ENCODE measurements at places on chromosomes 7 and 10.

GRCh38 chr10:120584786-120585185 lies 127.8 kb downstream of the PLPP4 start:
- DNase-seq: no peak

GRCh38 chr10:11846542-11846941 lies 23.4 kb downstream of the PROSER2 start:
- no peak for DNase-seq

- no peak for DNase-seq
Observed at GRCh38 chr7:88363249-88363648, 56.6 kb upstream of the STEAP4 start.

DNA sequence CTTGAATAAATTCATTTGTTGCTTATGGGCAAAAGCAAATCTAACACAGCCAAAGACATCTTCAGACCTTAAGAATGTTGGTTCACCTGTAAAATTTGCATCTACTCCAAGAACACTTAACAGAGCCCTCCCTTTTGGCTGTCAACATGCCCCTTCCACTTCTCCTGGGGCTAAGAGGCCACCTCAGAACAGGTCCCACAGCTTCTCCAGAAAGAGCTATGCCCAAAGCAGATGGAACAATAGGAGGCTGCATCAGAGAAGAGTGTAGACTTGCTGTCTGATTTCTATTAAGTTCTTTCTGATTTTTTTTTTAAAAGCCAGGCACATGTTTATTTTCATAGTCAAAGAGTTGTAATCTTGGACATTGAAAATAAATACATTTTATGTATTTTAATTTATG lies 26.1 kb upstream of the TRIL start:
- no peak for DNase-seq

GRCh38 chr10:1121271-1121970 lies 65.2 kb downstream of the WDR37 start:
- no peak for DNase-seq

GRCh38 chr10:19628767-19629560 lies 187.3 kb upstream of the PLXDC2 start:
- no peak for DNase-seq

- no peak for DNase-seq
Observed at GRCh38 chr10:78348411-78349164, 314.9 kb downstream of the RPS24 start.

DNA sequence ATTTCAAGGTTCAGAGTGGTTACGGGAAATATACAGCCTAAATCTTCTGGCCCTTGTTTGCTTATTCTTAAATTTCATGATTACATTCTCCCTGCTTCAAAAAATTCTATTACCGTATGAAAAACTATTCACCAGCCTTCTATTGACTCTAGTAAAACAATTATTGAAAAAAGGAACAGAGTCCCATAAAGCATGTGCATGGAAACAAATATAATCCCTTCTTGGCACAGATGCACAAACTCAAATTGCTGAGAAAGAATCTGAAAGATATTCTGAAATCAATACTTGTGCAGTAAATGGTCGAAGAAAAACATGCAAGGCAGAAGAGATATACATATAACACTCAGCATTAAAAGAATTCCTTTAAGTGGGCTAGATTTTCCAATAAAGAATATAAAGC lies 83.6 kb downstream of the LRRN3 start:
- no peak for DNase-seq

- DNase-seq: no peak
Observed at GRCh38 chr10:119478111-119478802, 64.3 kb downstream of the RGS10 start.

DNA sequence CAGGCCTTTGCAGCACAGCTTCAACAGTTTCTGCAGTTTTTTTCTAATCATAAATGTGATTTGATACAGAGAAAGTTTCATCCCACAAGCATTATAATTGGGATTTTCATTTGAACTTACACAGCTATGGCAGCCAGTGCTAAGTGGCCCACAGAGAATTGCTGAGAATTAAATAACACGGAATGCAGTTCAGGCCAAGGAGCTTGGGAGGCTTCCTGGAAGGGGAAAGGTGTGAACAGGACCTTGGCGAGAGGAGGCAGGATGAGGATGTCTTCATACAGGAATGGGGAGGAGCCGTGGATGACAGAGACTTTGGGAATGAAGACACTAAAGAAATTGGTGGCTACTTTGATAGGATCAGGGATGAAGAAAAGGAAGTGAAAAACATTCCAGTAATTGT lies 95.3 kb downstream of the ZNF22 start:
- no peak for DNase-seq

DNA sequence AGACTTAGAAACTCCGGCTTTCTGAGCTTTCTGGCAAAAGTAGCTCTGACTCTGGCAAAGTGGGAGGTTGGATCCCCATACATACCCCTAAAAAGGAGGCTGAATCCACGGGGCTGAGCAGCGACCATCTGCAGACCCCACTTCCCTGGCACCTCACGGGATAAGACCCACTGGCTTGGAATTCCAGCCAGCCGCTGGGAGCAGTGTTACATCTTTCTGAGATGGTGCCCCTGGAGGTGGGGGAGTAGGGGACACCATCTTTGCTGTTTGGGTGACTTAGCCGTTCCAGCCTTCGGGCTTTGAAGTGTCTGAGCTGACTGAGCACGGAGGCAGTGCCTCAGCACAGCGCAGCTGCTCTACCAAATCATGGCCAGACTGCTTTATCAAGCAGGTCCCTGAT lies 45.0 kb upstream of the GRM3 start:
- DNase-seq: no peak

DNA sequence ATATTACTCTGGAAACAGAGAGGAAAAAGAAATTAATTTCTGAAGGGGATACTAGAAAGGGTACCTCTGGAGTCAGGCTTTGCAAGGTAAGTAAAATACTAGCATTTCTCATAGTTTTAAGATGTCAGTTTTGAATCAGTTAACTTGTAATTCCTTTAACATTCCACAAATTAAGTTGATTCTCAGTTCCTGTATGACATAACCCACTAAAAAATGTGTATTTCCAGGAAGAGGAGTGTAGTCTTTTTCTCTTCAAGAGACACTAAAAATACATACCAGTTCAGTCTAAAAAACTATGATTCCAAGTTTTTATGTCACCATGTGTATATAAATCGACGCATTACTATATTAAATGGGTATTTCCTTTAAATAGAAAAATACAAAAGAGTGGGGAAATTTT lies 113.2 kb downstream of the CDK6 start:
- no peak for DNase-seq

- no peak for DNase-seq
Observed at GRCh38 chr7:25885057-25885576, 266.9 kb upstream of the NFE2L3 start.

GRCh38 chr7:147861058-147861716 lies 729.4 kb upstream of the C7orf33 start:
- DNase-seq: no peak

DNA sequence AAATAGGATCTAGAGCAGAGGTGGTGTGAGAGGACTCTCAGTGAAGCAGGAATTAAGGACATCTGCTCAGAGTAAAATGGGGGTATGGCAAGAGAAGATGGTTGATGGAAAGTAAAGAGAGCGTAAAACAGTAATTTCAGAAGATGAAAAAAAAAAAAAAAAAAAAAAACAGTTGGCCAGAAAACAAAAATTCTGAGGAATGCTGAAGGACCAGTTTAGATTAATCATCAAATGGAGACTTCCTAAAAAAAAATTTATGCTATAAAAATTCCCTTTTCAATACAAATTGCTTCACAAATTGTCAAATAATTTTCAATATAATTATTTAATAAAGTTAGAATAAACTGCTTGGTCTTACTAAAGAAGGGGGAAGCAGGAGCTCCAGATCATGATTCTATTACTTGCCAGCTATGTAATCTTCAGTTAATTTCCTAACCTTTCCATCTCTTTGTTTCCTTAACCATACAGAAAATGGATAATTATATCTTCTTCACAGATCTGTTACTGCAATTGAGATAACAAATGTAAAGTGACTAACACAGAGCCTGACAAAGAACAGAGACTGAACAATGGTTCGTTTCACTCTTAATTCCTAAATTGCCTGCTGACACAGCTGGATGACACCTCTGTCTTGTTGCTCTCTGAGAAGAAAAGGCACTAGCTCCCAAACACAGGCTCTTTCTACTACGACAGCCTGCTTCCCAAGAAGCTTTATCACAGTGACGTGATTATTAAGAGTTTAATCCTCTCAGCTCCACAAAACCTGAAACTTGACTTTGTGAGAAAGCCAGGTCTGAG lies 64.9 kb upstream of the GPR22 start:
- DNase-seq: no peak

- no peak for DNase-seq
Observed at GRCh38 chr10:101487399-101487798, 100.7 kb downstream of the POLL start.

DNA sequence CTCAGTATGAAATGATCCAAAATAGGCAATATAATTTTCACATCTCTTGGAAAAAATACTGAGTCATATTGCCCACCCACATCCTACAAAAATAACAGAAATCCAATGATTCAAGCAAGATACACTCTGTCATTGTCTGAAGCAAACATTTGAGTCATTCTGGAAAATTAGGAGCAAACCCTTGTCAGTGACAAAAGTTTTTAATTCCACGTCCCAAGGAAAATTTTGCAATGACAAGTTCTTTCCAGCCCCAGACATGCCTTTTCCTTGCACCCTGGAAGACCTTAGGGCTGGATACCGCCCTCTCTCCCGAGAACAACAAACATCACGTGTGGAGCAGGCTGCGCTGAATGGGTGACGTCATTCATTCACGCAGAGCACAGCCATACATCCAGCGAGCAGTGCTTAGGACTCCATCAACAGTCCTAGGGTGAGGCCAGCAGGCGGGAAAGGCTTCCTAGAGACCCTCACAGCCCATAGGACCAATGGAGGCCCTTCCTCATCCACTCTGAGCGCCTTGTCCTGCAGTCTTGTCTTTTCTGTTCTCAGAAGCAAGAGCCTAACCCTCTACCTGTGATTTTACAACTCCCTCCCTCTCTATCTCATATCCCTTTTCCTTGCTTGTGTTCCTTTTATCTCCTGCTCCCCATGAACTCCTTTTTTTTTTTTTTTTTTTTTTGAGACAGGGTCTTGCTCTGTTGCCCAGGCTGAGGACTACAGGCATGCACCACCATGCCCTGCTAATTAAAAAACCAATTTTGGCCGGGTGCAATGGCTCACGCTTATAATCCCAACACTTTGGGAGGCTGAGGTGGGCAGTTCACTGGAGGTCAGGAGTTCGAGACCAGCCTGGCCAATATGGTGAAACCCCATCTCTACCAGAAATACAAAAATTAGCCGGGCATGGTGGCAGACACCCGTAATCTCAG lies 23.5 kb upstream of the KDM7A start:
- DNase-seq: no peak

GRCh38 chr7:19575909-19576557 lies 132.8 kb downstream of the POLR1F start:
- no peak for DNase-seq

- no peak for DNase-seq
Observed at GRCh38 chr10:23968301-23968700, 240.6 kb upstream of the KIAA1217 start.

DNA sequence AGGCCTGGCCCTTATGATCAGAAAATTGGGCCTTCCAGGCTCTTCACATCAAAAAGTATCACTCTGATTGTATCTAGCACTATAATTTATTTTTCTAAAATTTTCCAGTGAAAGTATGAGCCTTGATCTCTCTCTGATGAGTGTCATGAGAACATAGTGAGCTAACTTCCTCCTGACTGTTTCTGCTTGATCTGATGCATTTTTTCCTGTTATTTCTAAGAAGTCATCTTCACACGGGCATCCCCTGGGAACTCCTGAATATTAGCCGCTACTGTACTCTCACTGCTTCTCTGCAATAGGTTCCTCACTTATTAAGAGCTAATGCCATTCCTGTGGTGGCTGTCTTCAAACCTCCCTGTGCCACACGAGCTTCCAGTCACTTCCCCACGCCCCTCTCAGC lies 63.1 kb upstream of the ZPBP start:
- DNase-seq: no peak

GRCh38 chr10:9781666-9782065 lies 1236.0 kb upstream of the CELF2 start:
- DNase-seq: no peak

DNA sequence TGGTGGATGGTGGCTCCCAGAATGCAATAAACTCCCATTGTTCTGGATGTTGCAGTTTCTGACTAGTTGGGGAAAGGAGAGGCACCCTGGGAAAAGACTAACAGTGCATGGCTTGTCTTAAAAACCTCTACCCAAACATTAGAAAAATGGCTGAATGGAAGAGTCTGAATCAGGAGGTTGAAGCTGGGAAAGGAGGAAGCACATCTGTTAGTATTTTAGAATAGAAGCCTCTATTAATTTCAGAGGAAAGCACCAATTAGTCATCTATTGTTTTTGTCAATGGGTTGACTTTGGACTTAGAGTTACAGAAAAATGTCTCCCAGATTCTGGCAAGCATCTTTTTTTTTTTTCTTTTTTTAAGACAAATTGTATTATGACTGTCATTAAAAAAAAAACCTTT lies 56.1 kb upstream of the ELMO1 start:
- DNase-seq: no peak

DNA sequence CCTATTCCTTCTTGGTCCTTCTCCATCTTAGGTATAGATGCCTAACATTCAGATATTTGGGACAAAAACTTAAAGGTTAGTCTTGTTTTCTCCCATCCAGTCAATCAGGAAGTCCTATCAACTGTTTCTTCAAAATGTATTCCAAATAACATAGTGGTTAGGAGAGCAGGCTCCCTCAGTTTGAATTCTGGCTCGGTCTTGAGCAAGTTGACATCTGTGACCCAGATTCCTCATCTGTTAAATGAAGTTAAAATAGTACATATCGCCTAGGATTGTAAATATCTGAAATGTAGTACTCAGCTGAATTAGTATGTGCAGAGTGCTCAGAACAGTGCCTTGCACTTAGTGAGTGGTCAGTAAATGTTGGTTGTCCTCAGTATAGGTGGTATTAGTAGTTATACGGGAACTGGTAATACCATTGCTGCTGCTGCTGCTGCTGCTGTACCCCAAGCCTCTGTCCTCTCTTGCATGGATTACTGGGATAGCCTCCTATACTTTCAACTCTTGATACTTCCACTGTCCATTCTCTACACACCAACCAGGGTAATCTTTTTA lies 58.6 kb downstream of the RALA start:
- no peak for DNase-seq

DNA sequence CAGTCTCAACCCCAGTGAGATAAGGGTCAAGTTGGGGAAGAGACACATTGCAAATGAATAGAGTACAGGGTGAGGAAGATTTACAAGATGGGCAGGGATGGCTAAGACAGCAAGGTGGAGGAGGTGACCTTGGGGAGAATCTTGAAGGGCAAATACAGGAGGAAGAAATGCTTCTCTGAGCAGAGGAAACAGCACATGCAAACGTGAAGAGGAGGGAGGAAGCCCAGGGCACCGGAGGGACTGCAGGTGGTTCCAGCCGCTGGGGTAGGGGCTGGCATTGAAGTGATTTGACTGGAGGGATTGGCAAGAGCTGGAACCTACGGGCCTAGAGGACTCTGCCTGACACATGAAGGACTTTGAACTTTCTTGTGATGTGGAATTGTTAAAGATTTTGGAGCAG lies 14.6 kb downstream of the PLAU start:
- DNase-seq: no peak

GRCh38 chr10:106908225-106908624 lies 256.3 kb downstream of the SORCS1 start:
- no peak for DNase-seq
